Stimulated activated CD8-positive, alpha-beta memory T cell treated with anti-CD3 and anti-CD28 coated beads, Interleukin-2, amount 100 ng/mL, for 1 hour (primary cell): ENCODE measurements at places on chromosomes 5 and 9.

DNA sequence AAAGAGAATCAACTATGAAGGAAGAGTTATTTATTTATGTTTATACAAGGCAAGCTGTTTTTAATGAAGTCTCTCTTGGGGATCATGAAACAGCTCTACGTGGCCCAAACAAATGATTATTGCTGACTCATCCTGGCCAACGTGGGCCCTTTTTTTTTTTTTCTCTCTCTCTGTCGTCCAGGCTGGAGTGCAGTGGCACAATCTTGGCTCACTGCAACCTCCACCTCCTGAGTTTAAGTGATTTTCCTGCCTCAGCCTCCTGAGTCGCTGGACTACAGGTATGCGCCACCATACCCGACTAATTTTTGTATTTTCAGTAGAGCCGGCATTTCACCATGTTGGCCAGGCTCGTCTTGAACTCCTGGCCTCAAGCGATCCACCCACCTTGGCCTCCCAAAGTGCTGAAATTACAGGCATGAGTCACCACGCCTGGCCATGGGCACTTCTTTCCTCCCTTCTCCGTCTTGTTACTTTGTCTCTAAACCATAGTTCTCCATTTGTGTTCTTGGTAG is 98.3 kb downstream of the BASP1 start:
- DNase-seq: no peak

GRCh38 chr5:123671042-123671441 is 159.1 kb downstream of the CSNK1G3 start:
- DNase-seq: no peak

DNA sequence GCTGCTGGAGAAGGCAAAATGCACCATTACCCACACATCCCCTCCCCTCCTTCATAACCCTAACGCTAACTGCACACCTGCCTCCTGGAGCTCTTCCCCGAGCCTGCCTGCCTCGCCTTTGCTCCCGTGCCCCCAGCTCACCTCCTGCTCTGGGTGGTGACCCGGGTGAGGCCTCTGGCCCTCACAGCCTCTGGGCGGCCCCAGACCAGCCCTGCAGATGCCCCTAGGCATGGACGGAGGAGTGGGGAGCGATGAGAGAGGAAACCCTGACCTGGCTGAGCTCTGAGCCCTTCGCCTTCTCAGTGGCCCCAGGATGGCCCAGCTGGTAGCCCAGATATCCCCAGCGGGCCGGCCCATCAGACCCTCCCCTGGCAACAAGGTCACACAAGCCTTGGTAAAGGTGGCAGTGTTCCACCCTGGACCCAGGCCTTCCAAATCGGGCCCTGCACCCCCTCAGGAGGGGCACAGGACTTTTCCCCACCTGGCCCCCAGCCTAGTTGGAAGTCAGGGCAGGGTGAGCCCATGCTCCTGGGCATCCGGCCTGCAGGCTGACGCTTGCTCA is 14.5 kb upstream of the CAMSAP1 start:
- DNase-seq: no peak

DNA sequence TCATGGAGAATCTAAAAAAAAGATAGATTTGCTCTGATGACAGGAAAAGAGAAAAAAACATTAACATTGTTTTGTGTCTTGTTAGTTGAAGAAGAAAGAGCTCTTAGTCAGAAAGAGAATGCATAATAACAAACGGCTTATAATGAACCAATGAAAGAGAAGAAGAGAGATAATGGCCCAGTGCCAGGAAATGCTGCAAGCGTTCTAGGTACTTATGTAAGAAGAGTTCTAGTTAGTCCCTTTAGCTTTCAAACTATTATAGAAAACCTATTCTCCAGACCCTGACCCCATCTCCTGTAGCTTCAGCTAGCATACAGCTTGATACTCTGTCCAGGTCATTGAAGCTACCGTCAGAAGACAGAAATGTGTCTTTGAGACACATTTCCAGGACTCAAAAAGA is 70.2 kb downstream of the FBXL17 start:
- no peak for DNase-seq

GRCh38 chr5:59579101-59579823 is 314.3 kb downstream of the PDE4D start:
- DNase-seq: no peak

GRCh38 chr5:88765798-88766197 is 117.2 kb downstream of the MEF2C start:
- DNase-seq: no peak

GRCh38 chr9:90960941-90961340 is 159.3 kb downstream of the SYK start:
- no peak for DNase-seq
